Hindlimb muscle (tissue), 1 donor: ENCODE measurements at places on chromosomes 6 and 20. TPM values are rescaled to one million over a fixed set of nuclear protein-coding genes. Genes with fewer than 3 reads are reported as not detected.

The HLA-E gene
- polyA plus RNA-seq: 86.9 TPM

- DNase-seq: no peak
Observed at GRCh38 chr6:57013521-57013926, 33.0 kb upstream of the KIAA1586 start.

DNA sequence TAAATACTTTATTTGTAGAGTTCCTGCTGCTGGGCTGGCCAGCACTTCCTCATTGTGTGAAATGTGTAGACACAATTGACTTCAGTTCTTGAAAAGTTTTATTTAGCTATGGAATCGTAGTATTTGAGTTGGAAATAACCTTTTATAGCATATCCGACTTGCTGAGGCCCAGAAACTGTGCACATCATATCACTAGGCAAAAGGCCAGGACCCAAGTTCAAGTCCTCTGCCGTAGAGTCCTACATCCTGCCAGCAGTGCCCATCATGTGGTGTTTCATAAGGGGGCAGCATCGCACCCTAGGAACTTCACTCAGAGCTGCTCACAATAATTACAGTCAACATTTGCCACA is 207.7 kb upstream of the SNX9 start:
- DNase-seq: no peak

GRCh38 chr20:5395932-5396727 is 79.4 kb upstream of the PROKR2 start:
- DNase-seq: no peak

DNA sequence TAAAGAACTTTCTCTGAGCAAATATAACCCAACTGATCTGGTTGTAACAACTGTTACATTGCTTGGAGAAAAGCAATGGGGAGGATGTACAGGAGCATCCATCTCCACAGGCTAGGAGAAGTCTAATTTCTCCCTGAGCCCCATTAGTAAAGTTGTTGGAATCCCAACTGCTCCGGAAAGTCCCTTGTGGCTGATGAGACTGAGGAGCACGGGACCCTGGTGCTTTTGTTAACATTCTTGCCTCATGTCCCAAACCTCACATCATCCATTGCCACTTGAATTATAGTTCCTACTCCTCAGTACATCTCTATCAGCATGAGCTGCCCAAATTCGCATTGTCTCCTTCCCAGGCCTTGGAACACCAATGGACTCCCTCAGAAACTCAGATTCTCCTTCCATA is 260.6 kb upstream of the BMP2 start:
- DNase-seq: no peak

The CASS4 gene
- 6.9 TPM for polyA plus RNA-seq

GRCh38 chr20:24627926-24628325 is 158.5 kb downstream of the SYNDIG1 start:
- DNase-seq: no peak

DNA sequence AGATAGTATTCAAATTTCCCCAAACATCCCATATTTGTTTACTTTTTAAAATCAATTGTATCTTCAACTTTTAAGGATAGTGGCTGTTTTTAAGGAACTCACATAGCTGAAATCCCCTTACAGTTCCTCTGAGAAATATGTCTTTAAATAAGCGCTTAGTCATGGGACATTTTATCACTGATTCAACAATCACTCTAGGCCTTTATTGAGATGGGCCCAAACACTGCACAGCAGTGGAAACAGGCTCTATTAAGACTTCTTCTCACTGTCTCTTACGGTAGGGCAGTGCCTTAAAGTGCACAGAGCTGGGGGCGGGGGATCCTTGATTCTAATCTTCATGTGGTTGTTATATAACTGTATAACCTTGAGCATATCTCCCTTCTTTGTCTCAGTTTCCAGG is 59.8 kb upstream of the RREB1 start:
- DNase-seq: no peak

The CGA gene
- 0.54 TPM for polyA plus RNA-seq

- DNase-seq: no peak
Observed at GRCh38 chr20:17935186-17935585, 33.4 kb downstream of the SNX5 start.

The ZNF341 gene
- polyA plus RNA-seq: 3.6 TPM

DNA sequence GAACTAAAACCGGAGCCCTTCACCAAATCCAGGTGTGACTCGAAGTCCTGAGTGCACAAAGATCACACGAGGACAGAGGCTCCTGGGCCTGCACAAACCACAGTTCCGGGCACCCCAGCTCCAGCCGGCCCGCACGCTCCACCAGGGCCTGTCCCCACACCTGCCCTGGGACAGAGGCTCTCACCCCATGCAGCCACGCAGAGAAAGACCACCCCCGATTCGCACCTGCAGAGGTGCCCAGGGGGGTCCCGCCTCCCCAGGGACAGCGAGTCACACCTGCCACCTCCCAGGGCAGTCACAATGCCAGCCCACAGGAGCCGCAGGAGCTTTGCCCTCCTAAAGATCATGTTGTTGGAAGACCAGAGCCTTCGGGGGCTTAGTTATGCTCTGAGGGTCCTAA is 25.4 kb upstream of the MRGBP start:
- no peak for DNase-seq

- no peak for DNase-seq
Observed at GRCh38 chr6:8439601-8440268, 4.4 kb upstream of the SLC35B3 start.

- DNase-seq: no peak
Observed at GRCh38 chr6:15894973-15895725, 232.3 kb upstream of the DTNBP1 start.

The HACE1 gene
- polyA plus RNA-seq: 9.4 TPM

DNA sequence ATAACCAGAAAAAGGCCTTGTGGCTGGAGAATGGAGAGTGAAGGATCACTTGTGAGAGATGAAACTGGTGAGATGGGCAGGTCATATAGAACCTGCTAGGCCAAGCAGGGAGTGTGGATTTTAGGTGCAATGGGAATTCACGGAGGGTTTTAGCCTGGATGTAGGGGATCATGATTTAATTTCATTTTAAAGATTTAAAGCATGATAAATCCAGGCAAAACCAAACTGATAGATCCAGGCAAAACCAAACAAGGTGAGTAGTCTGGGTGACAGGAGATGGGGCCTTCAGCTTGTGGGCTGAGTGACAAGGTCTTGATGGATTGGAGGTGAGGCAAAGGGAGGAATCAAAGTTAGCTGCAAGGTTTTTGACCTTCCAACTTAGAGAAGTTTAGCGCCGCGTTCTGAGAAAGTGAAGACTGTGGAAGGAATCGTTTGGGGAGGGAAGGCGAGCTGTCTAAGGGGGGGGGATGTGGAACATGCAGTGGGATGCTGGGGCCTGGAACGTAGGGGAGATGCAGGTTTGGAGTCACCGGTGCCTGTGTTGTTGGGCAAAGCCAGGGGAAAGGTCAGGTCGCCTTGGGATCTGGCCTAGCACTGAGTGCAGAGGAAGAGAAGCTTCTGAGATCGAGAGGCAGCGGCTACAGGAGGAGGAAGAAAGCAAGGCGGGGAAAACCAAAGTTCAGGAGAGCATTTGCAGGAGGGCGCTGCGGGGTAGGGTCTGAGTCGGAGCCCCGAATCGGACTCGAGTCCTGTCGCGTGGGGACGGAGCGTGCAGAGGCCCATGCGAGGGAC is 1.3 kb upstream of the PLCG1 start:
- DNase-seq: no peak

DNA sequence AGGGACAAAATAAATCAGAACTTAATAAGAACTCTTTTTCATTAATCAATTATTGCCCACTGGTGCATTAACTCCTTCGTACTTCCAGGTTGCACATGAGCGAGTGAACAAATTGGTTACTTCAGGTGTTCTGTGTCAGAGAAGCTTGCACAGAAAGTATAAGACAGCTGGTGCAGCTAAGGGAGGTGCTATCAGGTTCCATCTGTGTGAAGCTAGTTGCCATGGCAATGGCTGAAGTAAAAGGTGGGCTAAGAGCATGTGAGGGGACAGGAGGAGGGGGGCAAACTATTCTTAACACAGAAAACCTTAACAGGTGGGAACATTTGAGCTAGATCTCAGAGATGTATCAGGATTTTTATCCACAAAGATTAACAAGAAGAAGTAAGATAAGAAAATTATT is 81.6 kb downstream of the MANEA start:
- DNase-seq: no peak

The FAM217A gene
- not detected for polyA plus RNA-seq

The BNIP5 gene
- 0.28 TPM for polyA plus RNA-seq

- no peak for DNase-seq
Observed at GRCh38 chr6:135217663-135218062, 36.6 kb downstream of the MYB start.

The EFCAB8 gene
- polyA plus RNA-seq: 0.15 TPM

DNA sequence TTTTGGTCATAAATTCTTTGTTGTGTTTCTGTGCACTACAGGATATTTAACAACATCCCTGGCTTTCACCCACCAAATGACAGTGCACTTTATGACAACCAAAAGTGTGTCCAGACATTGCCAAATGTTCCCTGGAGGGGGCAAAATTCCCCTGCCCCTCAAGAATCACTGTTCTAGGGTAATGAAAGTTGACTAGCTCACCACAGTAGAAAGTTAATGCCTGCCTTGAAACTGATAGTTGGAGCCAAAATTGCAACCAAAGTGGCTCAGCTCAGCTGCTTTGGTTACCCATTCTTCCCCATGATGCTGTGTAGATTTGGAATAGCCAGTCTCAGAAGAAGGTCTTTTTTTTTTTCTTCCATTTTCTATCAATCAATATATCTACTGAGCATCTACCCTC is 150.6 kb downstream of the RALGAPA2 start:
- no peak for DNase-seq

DNA sequence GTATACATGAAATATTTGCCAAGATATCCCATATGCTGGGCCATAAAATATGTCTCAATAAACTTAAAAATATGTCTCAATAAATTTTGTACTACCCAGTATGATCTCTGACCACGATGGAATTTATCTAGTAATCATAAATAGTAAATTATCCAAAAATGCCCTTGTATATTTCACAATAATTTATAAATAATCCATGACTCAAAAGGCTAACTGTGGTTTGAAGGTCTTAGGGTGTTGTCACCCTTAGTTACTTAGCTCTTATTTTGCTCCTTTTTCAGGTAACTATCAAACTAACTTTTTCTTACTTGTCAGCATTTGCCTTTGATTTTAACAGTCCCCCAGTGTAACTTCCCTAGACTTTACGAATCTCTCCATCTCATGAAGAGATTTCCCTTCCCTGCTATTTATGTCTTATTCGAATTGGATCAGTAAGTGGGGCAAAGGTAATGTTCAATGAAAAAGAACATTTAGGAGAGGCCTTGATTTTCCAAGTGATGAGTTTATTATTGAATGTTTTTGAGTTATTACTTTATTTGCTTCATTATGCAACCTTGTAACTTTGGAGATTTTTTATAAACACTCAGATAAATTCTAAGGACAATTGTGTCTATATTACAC is 109.0 kb upstream of the THBS2 start:
- no peak for DNase-seq

GRCh38 chr20:50337521-50338466 is 147.2 kb downstream of the CEBPB start:
- no peak for DNase-seq

The ADGRG6 gene
- 7.2 TPM for polyA plus RNA-seq

- no peak for DNase-seq
Observed at GRCh38 chr6:108526739-108527174, 34.0 kb upstream of the FOXO3 start.

DNA sequence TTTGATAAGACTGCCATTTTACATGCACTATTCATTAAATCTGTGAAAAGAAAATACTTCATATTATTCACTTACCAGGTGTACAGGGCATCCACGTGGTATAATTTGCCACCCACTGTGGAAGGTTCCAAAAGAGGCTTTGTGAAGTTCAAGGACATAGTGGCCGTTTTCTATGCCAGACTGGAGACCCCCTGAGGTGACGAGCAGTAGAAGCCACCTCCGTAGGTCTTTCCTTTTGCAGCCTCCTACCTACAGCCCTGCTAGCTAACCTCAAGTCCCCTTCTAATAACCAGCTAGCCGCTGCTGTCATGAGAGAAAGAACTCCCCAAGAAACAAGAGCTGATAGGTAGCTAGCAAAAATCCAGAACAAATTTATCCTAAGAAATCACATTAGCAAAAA is 110.5 kb downstream of the ARHGAP18 start:
- no peak for DNase-seq

GRCh38 chr6:32558426-32559057 is 28.5 kb upstream of the HLA-DRB5 start:
- DNase-seq: no peak

The FAM83B gene
- 0.06 TPM for polyA plus RNA-seq

DNA sequence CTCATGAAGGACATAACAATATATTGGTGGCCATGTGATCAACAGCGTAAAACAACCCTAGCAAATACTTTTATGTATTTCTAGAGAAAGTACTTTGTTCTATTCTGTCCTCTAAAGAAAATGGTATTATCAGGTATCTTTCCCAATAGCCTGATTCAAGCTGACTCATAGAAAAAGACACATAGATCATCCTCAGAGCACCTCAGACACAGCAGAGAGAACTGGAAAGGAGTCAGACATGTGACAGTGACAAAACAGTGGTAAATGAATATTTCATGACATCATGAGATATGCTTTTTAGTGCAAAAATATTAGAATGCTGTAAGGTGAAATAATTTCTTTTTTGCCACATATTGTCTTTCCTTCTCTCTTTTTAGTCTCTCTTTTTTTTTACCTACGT is 1355.0 kb upstream of the MAP3K7 start:
- no peak for DNase-seq

The TULP1 gene
- 1.9 TPM for polyA plus RNA-seq

DNA sequence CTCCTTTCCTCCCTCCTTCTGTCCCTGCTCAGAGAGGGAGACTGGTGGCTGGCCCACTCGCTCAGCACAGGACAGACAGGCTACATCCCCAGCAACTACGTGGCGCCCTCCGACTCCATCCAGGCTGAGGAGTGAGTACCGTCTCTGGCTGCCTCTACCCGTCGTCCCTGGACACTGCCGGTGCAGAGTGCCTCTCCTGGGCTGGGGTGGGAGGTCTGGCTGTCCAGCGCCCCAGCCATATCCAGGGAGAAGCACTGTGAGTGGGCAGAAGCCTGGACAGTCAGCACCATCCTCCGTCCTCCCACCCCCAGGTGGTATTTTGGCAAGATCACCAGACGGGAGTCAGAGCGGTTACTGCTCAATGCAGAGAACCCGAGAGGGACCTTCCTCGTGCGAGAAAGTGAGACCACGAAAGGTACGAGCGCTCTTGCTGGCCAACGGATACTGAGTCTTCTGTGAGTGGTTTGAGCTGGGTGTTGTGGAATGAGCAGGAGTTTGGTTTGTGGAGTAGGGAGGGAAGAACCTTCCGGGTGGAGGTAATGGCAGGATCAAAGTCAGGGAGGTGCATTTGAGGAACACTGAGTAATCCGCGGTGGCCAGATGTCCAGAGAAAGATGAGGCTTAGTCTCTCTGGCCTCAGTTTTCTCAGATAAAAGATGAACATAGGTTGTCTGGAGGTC is 48.1 kb downstream of the SRC start:
- DNase-seq: no peak

The OPRL1 gene
- polyA plus RNA-seq: 1.1 TPM

GRCh38 chr20:51335329-51335841 is 207.1 kb downstream of the NFATC2 start:
- DNase-seq: no peak

GRCh38 chr6:134081506-134081905 is 29.1 kb upstream of the SLC2A12 start:
- no peak for DNase-seq

The GSTA3 gene
- not detected for polyA plus RNA-seq
